ENCODE measurements at places on chromosomes 13 and 19.

GRCh38 chr13:40980461-40980860 is 38.7 kb downstream of the ELF1 start:
- DNase-seq = no peak

- peak; percentile 68 for DNase-seq
Measured at GRCh38 chr19:2097203-2097885, 629 bp downstream of the IZUMO4 start.

GRCh38 chr13:78875792-78876580 is 217.0 kb upstream of the OBI1 start:
- no peak for DNase-seq

- DNase-seq = no peak
Measured at GRCh38 chr13:27388241-27388640, 36.2 kb upstream of the GTF3A start.

- DNase-seq = peak; percentile 88
Measured at GRCh38 chr19:12639901-12640613, 26.5 kb downstream of the MAN2B1 start.

GRCh38 chr13:110212529-110212928 is 94.4 kb downstream of the COL4A1 start:
- no peak for DNase-seq

- DNase-seq = no peak
Measured at GRCh38 chr13:106234636-106235035, 300.8 kb downstream of the EFNB2 start.

DNA sequence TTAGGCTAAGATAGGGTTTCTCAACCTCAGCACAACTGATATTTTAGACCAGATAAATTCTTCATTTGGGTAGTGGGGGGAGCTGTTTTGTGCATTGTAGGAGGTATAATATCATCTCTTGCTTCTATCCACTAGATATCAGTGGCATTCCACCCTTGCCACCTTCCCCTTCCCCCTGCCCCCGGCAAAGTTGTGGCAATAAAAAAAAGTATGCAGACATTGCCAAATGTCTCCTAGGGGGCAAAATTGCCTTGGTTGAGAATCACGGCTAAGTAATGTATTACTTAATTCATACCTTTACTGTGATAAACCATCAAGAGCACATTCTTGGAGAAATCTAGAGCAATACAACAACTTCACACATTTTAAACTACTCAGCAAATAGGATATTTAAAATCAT is 51.4 kb downstream of the UBL3 start:
- no peak for DNase-seq

DNA sequence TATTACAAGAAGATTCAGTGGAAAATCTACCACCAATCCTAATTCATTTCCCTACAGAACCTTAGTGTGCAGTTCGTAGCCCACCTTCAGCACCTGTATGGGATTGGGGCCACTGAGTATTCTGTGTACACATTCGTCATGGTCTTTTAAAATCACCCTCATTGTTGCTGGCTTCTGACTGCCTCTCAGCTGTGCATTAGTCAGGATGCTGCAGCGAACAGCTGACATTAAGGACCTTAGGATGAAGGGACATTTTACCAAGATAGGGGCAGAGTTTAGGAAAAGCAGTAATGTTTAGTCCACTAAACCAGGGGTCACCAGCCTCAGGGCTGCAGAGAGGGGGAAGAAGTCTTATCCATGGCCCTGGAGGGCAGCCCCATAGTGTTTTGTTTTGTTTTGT is 176.5 kb downstream of the COL4A1 start:
- DNase-seq = no peak

DNA sequence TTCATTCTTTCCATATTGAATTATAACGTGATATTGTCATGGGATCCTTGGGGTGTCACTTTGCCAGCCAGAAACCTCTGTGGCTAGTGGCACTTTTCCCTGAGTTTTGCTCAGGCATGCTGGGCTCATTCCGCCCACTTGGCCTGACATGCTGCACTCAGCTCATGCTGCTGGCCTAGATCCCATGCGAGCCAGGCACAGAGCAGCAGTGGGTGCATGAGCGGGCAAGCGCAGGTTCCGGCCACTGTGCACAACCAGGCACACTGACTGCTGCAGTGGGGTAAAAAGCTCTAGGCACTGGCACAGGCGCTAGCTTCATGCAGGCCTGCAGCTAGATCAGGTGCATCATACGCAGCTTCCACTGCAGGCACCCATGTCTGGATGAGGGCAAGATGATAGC is 221.2 kb downstream of the MAB21L1 start:
- no peak for DNase-seq

DNA sequence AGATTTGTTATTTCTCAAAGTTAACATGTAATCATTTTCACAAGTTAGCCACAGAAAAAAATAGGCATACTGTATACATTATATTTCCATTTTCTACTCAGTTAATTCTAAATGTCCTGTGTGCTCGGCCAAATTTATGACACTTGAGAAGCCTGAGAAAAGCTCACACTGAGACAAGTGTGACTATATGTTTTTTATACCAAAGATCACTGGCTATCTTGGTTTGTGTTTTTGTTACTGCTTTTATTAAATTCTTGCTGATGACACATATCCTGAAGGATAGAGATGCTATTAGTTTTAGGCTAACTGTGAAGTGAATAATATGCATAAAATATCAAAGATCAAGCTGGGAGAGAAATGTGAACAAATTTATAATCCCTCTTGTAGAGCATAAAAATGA is 49.3 kb upstream of the IL17D start:
- DNase-seq = no peak

DNA sequence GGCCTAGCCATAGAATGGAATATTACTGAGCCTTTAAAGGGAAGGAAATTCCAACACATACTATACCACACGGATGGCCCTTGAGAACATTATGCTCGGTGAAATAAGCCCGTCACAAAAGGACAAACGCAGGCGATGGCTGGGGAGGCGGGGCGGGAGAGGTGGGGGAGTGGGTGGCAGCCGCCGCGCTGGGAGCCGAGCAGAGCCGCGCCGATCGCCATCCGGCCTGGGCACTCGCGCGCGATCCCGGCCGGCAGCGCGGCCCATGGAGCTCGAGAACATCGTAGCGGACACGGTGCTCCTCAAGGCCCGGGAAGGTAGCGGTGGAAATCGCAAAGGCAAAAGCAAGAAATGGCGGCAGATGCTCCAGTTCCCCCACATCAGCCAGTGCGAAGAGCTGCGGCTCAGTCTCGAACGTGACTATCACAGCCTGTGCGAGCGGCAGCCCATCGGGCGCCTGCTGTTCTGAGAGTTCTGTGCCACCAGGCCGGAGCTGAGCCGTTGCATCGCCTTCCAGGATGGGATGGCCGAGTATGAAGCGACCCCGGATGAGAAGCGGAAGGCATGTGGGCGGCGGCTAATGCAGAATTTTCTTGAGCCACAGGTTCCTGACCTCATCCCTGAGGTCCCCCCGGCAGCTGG is 140.1 kb downstream of the ZDHHC20 start:
- DNase-seq = no peak

GRCh38 chr19:52891336-52891735 is 6.1 kb downstream of the ZNF320 start:
- no peak for DNase-seq

GRCh38 chr19:41637484-41637883 is 10.6 kb upstream of the CEACAM4 start:
- no peak for DNase-seq

Data from stimulated activated CD4-positive, alpha-beta T cell treated with anti-CD3 and anti-CD28 coated beads, TNF-alpha, amount 100 ng/mL, for 24 hours (primary cell).